HCEC 1CT (cell line): ENCODE measurements at places on chromosomes 7 and 10.
A peak's percentile ranks its signal among the peaks of the same experiment; 100 is the strongest.

DNA sequence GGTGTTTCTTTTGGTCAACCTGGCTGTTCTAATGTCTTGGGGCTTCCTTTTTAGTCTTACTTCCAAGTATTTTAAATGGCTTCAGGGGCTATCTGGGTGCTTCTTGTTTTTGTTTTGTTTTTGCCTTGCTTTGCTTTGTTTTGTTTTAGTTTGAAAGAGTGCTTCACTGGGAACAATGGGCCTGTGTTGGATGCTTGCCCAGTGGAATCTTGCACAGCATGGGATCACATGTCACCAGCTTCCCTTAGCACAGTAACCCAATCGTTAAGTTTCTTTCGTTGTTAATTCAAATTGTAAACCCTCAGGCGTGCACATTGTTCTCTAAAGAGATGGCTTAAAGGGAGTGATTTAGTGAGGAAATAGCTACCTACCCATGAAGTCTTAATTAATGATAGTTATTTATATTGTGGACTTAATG, 8.9 kb downstream of the COL17A1 start:
- no peak for DNase-seq

DNA sequence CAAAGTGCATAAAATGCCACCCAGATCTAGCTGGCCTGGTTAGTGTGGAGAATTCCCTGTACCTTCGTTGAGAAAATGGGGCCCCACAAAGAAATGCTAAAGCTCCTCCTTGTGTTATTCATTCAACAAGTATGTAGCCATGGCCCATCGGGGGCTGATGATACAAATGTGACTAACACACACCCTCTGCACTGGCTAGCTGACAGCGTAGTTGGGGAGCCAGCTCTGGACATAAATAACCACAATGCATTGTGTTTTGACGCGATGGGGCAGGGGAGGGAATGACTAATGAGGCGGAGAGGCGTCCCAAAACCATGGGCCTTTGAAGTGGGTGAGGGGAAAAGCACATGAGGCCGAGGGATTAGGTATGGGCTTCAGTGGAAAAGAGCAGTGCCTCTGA, 28.2 kb upstream of the ASL start:
- peak; percentile 95 for DNase-seq

GRCh38 chr10:84008878-84009277, 130.4 kb upstream of the GHITM start:
- DNase-seq, result no peak

DNA sequence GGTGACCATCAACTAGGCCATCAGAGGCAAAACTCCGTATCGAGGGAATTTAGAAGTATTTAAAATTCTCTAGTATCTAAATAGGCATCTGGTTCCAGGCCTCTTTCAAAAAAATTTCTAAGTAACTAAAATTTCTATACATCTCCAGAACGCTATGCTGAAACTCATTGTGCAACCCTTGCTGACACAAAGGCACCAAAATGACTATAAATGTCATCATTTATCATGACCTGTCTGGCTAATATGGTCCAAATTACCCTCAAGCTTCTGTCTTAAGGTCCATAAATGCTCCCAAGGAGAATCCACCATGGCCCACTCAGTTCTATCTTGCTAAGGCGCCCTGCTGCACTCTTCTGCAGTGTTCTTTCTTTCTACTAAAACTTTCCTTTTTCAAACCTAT, 16.2 kb downstream of the STEAP4 start:
- no peak for DNase-seq

DNA sequence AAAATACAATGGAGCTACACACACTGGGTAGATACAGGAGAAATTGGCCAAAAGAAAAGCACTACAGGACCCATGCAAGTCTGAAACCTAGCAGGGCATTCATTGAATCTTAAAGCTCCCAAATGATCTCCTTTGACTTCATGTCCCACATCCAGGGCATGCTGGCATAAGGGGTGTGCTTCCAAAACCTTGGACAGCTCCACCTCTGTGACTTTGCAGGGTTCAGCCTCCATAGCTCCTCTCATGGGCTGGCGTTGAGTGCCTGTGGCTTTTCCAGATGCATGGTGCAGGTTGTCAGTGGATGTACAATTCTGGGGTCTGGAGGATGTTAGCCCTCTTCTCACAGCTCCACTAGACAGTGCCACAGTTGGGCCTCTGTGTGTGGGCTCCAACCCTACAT, 626.3 kb upstream of the POT1 start:
- DNase-seq, result no peak

DNA sequence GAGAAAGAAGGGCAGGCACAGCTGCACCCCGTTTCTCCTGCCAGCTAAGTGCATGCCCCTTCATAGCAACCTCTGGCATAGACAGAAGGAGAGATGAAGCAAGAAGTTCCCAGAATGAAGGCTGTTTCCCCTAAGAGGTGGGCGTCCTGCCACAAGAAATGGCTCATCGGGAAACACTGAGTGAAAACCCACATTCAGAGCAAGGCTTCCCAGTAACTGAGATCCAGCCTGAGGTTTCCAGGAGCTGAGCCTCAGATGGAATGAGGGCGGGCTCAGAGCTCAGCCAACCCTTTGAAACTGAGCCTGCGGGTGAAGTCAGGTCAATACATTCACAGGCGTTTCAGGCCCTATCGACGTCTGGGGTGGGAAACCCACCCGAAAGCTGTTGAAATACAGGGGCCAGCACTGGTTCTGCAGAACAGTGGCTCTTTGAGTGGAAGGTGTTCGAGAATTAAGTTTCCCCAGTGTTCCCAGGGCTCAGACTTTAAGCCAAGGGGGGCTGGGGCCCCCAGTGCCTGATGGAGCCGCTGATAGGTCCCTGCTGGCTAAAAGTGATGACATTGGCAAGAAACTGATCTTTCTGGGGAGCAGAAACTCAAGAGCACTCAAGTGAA, 510.2 kb downstream of the RPS24 start:
- DNase-seq, result no peak

- no peak for DNase-seq
Measured at GRCh38 chr7:98135984-98136383, 29.3 kb downstream of the LMTK2 start.

DNA sequence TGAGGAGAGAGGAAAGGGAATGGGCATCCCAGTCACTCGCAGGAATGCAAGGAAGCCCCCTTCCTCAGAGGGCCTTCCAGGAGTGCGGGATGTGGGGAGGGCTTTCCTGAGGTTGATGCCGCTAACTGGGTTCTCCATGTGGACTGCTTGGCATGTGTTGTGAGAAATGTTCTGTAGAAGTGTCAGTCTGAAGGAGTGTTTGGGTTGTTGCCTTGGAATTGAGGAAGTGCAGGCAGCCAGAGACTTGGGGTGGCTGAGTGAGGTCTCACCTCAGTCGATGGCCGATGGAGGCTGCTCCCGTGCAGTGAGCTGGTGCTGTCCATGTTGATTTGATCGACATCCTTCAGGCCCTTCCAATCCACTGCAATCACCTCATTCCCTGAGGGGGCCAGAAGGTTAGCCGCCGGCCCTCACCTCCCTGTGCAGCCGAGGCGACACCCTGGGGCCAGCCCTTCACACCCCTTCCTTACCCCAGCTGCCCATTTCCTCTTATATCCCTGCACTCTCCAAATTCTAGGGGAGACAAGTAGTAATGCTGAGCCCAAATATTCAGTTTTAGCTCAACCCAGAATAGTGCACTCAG, 2.7 kb downstream of the FAM131B start:
- DNase-seq, result no peak

- no peak for DNase-seq
Measured at GRCh38 chr7:150404172-150404804, 25.2 kb downstream of the ZNF775 start.

DNA sequence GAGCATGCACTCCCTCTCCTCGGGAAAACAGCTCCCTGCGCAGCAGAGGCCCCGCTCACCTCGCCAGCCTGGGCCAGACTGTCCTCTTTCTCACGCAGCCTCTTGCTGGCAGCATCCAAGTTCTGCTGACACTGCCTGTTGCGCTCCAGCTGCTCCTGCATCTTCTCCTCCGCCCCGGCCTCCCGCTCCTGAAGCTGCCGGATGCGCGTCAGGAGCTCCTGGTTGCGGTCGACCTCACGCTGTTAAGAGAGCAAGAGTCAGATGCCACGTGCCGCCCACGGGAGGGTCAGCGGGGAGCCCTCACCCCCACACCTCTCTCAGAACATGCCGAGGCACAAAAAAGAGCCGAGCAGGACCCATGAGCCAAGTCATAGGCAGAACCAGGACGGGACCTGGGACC, 10.2 kb downstream of the MAD1L1 start:
- DNase-seq, result no peak

DNA sequence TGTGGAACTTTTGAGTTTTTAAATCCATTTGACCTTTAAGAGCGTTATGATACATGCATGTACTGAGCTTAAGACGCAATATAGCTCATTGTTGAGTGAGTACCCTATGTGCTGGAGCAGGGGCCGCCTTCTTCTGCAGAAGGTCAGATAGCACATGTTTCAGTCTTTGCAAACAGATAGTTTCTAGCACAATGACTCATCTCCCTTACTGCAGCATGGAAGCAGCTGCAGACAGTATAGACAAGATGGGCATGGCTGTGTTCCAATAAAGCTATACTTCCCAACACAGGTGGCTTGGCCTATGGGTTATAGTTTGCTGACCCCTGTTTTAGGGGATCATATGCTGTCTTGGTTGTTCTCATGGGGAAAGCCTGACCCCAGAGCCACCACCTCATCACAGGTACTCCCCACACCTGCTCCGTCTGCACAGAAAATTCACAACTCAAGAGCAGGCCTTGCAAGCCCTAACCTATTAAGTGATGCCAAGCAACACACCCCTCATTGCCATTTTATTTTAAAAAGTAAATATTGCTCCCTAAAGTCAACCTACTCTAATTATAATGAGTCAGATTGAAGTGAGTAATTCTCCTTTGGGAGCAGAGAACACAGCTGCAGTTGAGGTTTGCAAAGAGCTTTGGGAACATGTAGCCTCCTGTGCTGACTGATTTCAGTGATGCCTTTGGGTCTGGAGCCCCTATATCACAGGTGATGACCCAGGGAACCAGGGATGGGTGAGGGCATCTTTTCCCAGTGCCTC, 330.1 kb downstream of the PAXIP1 start:
- DNase-seq, result no peak

- DNase-seq, result no peak
Measured at GRCh38 chr10:37535459-37536246, 321.8 kb downstream of the ZNF248 start.

DNA sequence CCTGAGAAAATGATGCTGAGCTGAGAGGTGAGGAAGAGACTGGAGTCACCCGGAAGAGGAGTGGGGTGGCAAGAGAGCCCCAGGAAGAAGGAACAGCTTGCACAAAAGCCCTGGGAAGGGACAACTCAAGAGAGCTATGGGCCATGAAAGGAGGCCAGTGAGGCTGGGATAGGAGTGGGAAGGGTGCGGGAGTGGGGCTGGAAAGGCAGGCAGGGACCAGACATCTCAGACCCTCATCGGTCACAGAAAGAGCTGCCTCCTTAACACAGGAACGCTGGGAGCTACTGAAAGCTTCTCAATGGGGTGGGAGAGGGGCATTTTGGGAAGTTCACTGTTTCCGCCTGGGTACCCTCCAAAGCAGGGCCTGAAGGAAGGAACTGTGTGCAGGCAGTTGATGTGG, 122.0 kb upstream of the UNC5B start:
- no peak for DNase-seq

- no peak for DNase-seq
Measured at GRCh38 chr10:132458586-132459300, 61.7 kb downstream of the PWWP2B start.

GRCh38 chr10:72738486-72738885, 46.5 kb downstream of the MCU start:
- no peak for DNase-seq

DNA sequence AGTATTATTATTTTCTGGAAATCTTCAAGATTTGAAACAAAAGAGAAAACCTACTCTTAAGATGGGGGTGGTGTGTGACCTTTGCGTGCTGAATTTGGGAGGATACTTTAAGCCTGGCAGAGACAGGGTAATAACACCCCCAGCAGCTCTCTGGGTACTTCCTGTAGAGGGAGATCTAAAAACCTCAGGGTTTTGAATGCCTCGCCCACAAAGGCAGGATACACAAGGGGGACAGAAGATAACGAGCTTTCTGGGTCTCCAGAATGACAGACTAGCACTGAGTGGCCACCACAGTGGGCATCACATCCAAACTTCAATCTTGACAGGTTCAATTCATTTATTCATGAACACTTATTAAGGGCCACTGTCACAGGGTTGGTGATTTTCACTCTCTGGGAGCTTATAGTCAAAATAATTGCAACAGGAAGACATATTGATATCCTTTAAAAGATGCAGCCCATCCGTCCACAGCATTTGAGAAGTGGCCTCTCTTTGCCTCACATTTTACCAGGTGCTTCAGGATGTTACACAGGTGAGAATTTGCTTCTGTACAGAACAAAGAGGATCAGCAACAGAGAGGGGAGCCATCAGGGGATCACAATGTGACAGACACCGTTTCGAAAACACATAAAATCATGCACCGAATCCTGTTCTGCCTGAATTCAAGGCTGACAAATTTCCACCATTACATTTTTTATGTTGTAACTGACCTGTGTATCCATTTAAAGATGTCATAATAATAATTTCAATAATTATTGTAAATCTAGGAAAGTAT, 14.3 kb downstream of the CPA1 start:
- no peak for DNase-seq

DNA sequence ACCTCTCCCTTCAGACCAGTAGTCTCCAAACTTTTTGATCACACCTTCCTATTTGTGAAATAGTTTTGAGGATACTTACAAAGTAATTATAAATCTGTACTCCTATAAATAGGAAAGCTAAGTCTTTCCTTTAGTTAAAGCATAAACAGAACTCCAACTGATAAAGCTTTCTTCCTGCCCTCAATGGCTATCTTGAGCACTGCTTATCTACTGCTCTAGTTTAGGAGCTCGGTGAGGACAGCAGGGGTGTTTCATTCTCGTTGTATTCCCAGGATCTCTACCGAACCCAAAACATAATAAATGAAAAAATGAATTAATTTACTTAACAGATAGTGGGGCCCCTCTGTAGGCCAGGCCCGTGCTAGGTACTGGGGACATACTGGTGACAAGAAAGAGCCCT, 17.7 kb downstream of the SORBS1 start:
- DNase-seq, result no peak

DNA sequence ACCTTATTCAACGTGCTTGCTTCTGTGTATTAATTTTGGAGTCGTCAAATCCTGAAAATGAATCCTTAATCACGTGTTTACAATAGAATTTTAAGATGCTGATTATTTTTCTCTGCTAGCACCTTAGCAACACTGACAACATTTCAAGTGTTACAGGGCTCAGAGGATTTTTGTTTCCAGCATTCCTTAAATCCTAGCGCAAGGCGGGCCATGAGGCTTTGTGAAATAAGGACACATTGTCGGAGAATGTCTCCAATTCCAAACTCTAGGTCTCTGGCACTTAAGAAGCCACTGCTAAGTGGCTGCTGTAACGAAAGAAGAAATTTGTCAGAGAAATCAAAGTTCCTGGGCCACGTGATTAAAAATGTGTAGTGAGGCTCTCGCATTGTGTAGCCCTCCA, 390.9 kb upstream of the CELF2 start:
- DNase-seq, result no peak

GRCh38 chr7:113705439-113705838, 213.4 kb downstream of the PPP1R3A start:
- peak; percentile 30 for DNase-seq
